Stomach (tissue), 19 donors: ENCODE measurements at places on chromosomes 4 and X.

DNA sequence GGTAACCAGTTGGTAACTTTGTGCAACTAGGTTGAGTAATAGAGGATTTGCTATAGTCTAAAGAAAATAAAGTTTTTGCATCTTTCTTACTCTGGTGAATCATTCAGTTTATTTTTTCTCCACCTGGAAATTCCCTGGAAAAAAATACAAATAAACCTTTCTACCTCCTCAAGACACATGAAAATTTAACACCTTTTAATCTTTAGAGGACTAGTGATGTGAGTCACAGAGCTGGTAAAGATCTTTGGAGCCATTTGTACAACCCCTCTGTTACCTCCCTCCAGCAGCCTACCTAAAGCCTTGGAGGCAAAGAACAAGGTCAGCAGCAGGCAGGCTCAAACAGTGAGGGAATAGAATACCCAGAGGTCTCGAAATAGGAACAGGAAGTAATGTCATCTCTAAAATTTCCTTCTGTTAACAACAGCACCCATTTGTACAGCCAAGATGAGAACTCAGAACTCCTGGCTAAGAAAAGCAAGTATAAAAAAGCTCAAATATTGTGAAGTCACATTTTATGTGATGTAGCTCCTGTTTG lies 10.2 kb upstream of the MAOB start:
- no peak for DNase-seq

DNA sequence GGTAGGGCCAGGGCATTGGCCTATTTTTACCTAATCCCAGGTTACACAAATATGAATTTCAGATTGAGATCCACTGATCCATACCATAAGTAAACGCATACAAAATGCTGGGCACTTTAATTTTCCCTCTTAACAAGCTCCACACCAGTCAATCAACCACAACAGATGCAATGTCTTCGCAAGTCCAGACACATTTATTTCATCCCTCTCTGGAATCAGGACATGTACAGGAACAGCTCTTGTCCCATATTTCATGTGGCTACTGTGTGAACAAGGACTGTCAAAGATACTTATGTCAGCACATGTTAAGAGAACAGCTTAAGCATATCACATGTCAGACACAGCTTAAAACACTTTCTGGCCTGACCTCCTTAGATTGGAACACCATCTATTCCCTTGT lies 145.9 kb downstream of the PPP3CA start:
- no peak for DNase-seq

DNA sequence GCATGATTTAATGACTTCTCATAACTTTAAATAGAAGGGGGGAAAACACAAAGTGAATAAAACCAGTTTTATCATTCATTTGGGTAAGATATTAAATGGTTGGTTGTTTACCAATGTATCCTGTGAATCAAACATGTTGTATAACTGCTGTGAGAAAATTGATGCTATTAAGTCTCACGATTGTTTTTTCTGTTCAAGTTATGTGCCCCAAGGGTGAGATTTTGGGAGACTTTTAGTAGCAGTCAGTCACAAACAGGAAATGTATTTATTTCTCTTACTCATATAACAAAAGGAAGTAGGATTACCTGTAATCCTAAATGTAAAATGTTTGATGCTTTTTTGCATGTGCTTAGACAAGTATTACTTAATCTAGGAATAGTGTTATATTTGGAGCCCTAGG lies 39.2 kb downstream of the MTHFD2L start:
- DNase-seq: no peak

GRCh38 chr4:167469436-167469835 lies 235.1 kb upstream of the SPOCK3 start:
- DNase-seq: no peak

DNA sequence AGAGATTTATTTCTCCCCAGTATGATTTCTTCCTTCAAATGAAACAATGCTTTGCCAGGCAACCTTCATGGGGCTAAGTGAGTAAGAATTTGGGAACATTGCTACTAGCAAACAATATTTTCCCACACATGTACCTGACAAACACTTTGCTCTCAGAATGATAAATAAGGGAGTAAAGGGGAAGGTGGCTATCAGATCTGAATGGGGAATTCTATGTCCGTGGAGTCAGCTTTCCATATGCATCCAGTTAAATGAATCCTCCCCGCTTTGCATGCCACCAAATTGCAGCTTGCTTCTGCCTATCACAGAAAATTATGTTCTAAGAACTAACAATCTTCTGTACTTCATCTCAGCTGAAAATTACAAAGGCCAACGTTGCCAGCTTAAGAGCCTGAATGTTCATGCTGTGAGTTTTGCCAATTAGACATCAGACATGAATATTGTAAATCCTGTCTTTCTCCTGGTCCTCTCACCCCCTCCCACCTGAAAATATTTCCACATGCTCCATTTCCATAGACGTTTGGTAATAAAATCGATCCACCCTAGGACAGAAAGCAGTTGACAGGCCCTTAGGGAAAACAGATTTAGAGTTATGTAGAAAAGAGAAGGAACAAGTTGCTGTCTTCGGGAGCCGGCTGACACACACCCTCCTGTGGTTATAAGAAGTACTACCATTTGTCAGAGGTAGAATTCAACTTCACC lies 6.3 kb downstream of the MEPE start:
- DNase-seq: no peak

DNA sequence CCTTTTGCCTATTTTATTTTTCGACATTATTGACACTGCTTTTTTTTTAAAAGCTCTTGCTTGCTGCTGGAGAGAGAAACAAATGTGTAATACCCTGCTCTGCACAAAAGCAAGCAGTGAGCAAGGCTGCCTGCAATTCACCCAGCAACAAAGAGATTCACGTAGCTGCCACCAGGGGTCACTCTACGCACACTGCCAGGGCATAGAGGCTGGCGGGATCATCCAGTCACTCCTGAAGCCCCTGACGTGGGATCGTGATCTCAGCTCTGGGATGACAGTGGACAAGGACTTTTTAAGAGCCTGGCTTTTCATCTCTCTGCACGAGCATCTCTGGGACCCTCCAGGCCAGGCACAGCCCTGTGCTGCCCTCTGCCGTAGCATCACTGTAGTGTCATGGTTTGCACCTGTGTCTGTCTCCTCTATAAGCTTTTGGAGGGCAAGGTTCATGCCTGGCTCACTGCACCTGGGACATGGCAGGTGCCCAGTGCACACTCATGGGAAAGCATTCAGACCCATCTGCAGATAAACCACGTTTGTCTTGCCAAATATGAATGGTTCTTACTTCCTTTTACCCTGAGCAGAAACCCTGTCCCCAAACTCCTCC lies 19.8 kb downstream of the C4orf50 start:
- DNase-seq: peak; percentile 90

- no peak for DNase-seq
Measured at GRCh38 chr4:33696586-33696985, 2547.7 kb downstream of the ARAP2 start.

GRCh38 chr4:144962300-144962699 lies 135.7 kb downstream of the ANAPC10 start:
- DNase-seq: no peak

DNA sequence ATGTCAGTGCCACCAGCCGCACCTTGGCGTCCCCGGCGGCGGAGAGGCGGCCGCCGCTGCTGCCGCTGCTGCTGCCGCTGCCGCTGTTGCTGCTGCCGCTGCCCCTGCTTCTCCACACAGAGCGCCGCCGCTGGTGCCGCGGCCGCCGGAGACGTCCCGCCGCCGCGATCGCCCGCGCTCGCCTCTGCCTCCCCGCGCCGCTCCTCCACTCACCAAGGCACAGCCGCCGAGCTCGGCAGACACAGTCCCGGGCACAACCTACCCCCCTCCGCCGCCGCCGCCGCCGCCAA lies at the start of gene PPP3CA:
Gene PPP3CA, minus strand, starts transcription at position 260 of the 290 bp plus-strand sequence.
- DNase-seq: no peak

GRCh38 chr4:38684951-38685844 lies 21.2 kb downstream of the KLF3 start:
- DNase-seq: no peak

DNA sequence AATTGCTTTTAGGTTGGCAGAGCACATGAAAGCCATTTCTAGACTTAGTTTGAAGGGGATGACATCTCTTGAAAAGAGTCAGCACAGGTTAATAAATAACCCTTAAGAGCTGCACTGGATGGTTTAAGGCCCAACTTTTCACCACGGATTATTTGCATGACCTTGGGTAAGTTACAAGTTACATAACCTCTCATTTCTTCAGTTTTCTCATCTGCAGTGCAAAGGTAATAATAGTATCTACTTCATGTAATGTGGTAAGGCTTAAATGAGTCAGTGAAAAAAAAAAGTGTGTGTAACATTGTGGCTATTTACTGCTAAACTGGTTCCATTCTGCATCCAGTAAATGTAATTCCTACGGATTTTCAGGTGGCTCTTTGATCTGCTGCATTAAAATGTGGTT lies 715.8 kb downstream of the CCSER1 start:
- no peak for DNase-seq

- DNase-seq: no peak
Measured at GRCh38 chr4:41505161-41505661, 32.7 kb upstream of the LIMCH1 start.

DNA sequence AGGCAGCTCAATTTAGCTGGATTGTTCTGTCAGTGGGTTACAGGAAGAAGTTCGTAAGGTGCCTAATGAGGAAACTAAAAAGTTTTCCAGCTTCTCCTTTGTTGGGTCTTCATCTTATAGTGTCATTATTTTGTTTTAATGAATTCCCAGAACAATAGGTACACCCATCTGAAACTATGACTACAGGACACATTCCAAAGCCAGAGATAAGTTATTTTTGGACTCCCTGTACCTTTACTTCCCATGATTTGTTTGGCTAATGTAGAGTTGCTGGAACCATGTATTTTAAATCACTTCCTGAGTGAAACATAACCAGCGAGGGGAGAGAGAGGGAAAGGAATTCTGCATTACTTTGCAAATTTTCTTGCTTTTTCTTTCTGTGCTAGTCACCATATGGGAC lies 114.0 kb downstream of the CLCN5 start:
- peak; percentile 2 for DNase-seq

GRCh38 chr4:184169225-184169867 lies 48.3 kb downstream of the ENPP6 start:
- DNase-seq: no peak

GRCh38 chrX:40526412-40526811 lies 54.4 kb upstream of the ATP6AP2 start:
- DNase-seq: no peak

- no peak for DNase-seq
Measured at GRCh38 chrX:133177202-133177601, 41.0 kb downstream of the TFDP3 start.

- peak; percentile 9 for DNase-seq
Measured at GRCh38 chr4:142091085-142091513, 454.7 kb downstream of the IL15 start.

- DNase-seq: no peak
Measured at GRCh38 chr4:7725951-7726350, 213.7 kb downstream of the AFAP1 start.

DNA sequence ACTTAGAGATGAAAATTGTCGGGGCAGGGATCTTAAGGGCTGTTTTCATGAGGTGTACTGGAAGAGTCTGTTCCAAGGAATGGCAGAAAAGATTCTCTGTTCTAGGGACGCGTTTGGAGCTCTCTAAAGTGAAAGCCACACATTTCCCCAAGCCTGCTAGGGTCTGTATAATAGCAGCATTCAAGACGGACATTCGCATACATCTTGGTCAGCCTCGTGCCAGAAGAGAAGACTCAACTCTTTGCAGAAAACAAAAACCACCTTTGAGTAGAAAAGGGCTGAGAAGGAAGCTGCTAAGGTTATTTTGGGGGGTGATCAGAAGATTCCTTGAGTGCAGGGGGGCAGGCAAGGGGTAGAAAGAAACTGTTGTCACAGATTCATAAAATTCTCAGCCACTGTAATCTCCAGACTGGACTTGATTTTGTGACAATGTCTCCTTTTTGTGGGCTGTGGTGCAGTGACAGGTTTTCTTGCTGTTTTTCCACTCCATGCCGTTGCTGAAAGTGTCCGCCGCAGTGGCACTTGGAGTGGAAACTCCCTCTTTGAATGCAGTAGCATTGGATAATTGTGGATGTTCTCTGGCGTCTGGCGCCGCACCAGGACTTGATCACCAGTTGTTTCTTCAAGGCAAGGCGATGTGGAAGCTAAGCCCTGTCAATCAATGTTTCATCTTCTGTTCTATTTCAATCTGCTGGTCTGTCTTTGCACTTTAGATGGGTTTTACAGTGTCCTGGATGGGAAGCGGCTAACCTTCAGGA lies 2.9 kb downstream of the GYG2 start:
- no peak for DNase-seq

DNA sequence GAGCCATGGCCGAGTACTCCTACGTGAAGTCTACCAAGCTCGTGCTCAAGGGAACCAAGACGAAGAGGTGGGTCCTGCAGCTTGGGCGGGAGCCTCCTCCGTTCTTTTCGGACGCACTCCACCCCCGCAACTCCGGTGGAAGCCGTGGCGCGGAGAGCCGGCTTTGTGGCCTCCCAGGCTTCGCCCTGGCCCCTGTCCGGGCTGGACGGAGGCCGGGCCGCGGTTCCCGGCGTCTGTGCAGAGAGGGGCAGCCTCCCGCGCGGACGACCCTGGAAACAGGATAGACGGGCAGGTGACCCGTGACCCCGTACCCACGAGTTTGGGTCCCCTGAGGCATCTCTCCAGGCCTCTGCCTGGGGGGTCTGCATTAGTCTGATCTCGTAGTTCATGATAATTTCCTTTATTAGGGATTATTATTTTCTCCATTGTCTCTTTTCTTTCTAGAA lies 356 bp downstream of the FRG1 start:
- no peak for DNase-seq

- DNase-seq: no peak
Measured at GRCh38 chr4:38902695-38903094, 35.1 kb downstream of the FAM114A1 start.

- DNase-seq: no peak
Measured at GRCh38 chr4:8171984-8172924, 13.6 kb upstream of the ABLIM2 start.

DNA sequence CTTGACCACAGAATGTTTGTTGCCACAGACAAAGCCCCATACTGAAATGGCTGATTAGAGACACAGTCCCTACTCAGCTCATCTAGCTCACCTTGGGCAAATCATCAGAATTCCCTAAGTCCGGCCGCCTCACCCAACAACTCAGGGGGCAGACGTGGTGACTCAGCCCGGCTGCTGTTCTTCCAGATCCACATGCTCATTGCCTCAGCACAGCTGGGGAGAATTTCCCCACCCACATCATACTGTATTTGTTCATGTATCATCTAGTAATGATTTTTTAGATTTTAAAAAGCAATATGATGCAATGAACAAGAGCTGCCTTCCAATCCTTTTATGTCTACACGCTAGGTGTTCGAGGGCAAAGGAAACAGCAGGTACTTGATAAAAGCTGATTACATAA lies 333.8 kb upstream of the TENM3 start:
- no peak for DNase-seq

- no peak for DNase-seq
Measured at GRCh38 chrX:111435469-111435868, 23.5 kb upstream of the DCX start.

- no peak for DNase-seq
Measured at GRCh38 chrX:136597356-136597755, 50.6 kb upstream of the CD40LG start.

- DNase-seq: no peak
Measured at GRCh38 chrX:151042842-151043241, 59.7 kb downstream of the HMGB3 start.

DNA sequence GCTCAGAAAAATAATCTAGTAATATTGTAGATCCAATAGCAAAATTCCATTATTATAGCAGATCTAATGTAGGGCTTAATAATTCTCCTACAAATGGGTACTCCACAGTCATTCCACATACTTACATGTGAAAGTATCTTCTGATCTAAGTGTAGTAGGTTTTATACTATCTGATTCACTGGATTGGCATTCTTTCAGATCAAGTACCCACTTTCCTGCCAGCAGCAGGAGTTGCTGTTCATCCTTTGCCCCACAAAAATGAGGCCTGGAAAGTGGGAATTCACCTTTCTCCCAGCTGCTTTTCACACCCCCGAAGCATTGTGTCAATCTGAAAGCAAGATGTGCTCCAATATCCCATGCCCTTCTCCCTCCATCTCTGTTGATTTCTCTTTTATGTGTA lies 77.1 kb upstream of the RXFP1 start:
- DNase-seq: no peak
